ENCODE measurements at places on chromosomes 6 and 20. TPM values are rescaled to one million over a fixed set of nuclear protein-coding genes. Genes with fewer than 3 reads are reported as not detected.

RAET1G gene
- total RNA-seq: 0.37 TPM

C6orf141 gene
- total RNA-seq: 31.6 TPM

DNA sequence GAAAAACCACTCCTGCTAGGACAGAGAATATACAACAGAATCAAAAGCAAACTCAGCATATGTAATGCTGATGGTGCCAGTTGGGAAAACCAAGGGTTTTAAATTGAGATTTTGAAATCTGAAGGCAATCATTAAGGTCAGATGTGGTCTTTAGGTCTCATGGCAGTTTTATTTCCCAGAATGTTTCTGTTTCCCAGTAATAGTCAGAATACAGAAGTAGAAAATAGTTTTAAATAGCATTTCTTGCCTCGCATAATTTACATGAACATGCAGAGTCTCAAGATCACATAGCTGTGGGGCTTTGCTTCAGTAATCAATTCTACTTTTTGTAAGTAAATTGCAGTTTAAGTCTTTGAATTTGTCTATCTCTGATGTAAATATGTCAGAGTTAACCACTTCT lies 58.1 kb downstream of the RNF144B start:
- H3K36me3 ChIP-seq: no peaks in the 10 kb centered on the region
- no peaks in the 10 kb centered on the region for H3K4me1 ChIP-seq
- no peak for DNase-seq
- no peak overlapping the region for H3K27ac ChIP-seq

DNA sequence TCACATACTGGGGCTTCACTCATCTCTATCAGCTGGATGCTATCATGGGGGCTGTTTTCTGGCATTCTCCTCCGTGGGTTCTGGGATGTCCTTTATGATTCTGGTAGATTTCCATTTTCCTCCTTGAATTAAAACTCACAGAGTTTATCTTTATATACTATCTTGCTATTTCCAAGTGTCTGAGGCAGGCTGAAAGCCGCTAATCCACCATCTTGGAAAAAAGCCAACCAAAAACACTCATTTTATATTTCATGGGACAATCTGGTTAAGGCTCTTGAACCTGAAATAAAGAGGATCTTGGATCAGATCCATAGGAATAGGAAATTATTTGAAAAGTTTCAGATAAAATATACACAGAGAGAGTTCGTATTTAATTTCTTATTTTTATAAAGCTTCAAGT lies 86.0 kb downstream of the AFG1L start:
- H3K4me1 ChIP-seq: no peaks in the 10 kb centered on the region
- DNase-seq: no peak
- H3K36me3 ChIP-seq: no peaks in the 10 kb centered on the region
- no peaks in the 10 kb centered on the region for H3K27me3 ChIP-seq
- no peak overlapping the region for H3K4me3 ChIP-seq

All from HCT116 (cell line).